HAP-1 (cell line): ENCODE measurements at places on chromosomes 11 and 22.

DNA sequence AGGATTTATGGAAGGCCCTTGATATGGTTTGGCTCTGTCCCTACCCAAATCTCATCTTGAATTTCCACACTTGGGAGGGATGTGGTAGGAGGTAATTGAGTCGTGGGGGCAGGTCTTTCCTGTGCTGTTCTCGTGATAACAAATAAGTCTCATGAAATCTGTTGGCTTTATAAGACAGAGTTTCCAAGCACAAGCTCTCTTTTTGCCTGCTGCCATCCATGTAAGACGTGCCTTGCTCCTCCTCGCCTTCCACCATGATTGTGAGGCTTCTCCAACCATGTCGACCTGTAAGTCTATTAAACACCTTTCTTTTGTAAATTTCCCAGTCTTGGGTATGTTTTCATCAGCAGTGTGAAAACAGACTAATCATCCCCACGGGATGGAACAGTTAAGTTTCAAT lies 557.2 kb upstream of the ISX start:
- no peak for DNase-seq

GRCh38 chr11:27124514-27125264 lies 84.1 kb downstream of the BBOX1 start:
- DNase-seq, result no peak

- no peak for DNase-seq
Measured at GRCh38 chr22:45905924-45906865, 70.8 kb downstream of the WNT7B start.

- no peak for DNase-seq
Measured at GRCh38 chr22:36702842-36703215, 723 bp downstream of the CACNG2 start.

DNA sequence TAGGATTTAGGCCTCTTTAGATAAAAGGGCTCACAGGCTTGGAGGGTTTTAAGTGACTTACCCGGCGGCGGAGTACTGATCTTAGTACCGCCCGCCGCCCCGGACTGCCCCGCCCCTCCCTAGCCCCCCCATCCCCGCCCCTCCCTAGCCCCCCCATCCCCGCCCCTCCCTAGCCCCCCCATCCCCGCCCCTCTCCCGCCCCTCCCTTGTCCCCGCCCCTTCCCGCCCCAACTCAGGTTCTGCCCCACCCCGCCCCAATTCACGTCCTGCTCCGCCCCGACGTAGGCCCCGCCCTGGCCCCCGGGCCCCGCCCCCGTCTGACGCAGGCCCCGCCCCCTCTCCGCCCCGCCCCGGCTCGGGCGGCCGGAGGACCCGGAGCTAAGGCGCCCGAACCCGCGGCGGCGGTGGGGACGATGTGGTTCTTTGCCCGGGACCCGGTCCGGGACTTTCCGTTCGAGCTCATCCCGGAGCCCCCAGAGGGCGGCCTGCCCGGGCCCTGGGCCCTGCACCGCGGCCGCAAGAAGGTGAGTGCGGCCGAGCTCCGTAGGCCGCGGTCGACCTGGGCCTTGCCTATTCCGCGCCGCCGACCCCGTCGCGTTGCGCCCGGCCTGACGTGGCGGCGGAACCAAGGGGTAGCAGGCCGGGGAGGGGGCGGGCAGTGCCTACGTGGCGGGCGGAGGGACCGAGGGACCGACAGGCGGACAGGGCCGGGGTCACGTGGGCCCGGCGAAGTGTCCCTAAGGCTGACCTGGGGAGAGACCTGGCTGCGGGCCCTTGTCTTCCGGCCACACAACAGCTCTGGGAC lies at the start of gene SCYL1:
Gene SCYL1, plus strand, starts transcription at position 343 of the 805 bp plus-strand sequence. Its CDS starts 71 bp downstream, at position 414.
- peak; percentile 82 for DNase-seq

DNA sequence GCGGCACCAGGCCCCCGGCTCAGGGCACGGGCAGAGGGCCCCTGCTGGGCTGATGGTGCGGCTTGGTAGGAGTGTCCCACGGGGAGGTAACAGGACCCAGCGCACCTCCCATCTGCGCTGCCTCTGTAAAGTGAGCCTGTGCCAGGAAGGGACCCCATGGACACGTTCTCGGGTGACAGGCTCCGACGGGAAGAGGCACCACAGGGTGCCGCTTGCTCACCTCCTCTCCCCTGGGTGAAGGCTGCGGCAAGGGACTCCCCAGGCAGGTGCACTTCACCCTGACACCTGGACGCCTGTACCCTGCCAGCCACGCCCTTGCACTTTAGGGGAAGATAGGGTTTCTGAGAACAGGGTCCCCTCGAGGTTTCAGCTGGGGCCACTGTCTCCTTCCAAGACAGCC lies 48.1 kb downstream of the SHANK2 start:
- no peak for DNase-seq

DNA sequence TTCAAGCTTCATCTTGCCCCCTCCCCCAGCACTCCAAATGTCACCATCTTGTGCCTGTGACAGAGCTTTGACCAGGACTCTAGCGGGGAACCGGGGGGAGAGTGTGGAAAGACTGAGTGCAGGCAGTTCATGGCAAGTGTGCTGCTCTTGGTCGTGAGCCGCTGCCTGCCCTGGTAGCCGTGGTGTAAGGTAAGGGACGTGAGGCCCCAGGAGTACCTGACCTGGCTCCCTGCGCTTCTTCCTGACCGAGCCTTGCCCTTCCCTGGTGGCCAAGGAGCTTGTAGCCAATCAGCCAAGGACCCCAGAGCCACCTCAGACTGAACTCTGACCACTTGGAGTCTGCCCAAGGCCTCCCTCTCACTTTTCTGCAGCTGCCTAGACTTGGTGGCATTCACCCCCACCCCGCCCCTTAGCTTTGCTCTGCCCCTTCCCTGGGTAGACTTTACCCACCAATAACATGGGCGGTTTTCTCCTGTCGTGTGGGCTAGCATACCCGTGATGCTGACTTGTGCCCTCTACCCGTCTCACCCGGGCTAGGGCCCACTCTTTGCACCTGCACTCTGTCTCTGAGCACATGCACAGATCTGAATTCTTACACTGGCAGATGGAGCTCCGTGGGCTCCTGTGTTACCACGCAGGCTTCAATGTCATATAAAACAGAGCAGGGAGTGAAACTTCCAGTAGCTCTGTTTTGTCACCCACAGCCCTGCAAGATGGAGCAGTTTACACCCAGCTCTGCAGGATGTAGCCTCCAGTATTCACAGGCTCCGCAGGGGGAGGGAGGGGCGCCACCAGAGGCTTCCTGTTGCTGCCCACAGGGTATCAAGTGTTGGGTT lies 1.5 kb downstream of the DGKZ start:
- no peak for DNase-seq

DNA sequence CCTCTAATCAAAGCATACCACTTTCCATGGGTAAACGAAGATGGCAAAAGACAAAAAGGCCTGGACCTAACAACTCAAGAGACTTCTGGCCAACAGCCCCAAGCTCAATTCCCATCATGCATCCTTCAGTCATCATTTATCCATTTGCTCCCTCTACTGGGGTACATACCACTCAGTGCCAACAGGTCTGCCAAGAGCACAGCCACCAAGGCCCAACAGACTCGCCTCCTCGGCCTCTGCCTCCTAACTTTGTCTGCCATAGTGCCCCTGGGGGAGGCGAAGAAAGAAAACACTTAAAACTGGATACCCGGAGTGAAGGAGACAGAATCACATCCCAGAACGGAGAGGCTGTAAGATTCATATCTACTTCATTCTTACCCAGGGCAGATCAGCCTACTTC lies 1.1 kb downstream of the HYOU1 start:
- DNase-seq, result no peak

DNA sequence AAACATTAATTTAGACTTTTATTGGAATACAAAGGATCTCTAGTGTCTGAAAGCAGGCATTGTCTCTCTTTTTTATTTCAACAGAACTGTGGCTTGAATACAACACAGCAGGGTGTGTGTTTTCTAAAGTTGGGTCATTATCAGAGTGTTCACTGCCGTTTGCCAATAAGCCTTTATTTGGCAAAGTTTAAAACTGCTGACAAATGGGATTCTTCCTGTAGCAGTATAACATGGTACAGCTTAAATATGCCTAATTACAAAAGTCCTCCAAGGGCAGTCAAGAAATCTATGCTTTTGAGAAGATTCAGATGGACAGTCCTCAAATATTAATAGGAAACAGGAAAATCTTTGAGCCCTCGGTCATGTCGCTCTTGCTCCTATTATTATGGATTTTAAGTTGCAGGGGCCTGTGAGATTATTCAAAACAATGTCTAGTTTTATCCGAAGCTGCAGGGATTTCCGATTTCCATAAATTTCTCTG lies 199.9 kb downstream of the MAML2 start:
- no peak for DNase-seq

GRCh38 chr11:43243927-43244326 lies 67.9 kb upstream of the API5 start:
- no peak for DNase-seq

GRCh38 chr11:7651140-7651551 lies 22.2 kb downstream of the CYB5R2 start:
- DNase-seq, result no peak

- DNase-seq, result no peak
Measured at GRCh38 chr11:8298801-8299786, 35.4 kb upstream of the LMO1 start.

- peak; percentile 8 for DNase-seq
Measured at GRCh38 chr11:59756845-59757244, 1.7 kb downstream of the STX3 start.
